Activated naive CD4-positive, alpha-beta T cell (primary cell): ENCODE measurements at places on chromosomes 3 and 15.
A peak's percentile ranks its signal among the peaks of the same experiment; 100 is the strongest.

GRCh38 chr3:134132961-134133360 is 103.2 kb upstream of the SLCO2A1 start:
- no peak for DNase-seq

GRCh38 chr3:114506591-114507300 is 212.9 kb downstream of the TIGIT start:
- DNase-seq: no peak

DNA sequence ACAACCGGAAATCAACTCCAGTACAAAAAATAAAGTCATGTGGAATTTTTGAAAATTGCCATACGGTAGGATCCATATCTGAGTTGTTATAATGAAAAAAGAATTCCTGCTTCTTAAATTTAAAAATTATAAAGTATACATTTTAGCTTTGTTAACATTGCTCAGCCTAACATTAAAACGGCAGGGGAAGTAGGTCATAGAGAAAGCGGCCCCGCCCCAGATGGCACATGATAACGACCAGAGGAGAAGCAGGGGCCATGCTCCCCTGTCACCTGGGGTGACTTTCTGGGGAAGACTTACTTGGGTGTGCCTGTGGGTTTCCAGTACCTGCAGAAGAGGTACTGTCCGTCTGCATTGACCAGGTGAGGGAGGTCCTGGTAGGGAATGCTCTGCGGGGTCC is 921 bp downstream of the MGLL start:
- no peak for DNase-seq

- no peak for DNase-seq
These were observed 357.8 kb upstream of the TBL1XR1 start for GRCh38 chr3:177554895-177555759.

DNA sequence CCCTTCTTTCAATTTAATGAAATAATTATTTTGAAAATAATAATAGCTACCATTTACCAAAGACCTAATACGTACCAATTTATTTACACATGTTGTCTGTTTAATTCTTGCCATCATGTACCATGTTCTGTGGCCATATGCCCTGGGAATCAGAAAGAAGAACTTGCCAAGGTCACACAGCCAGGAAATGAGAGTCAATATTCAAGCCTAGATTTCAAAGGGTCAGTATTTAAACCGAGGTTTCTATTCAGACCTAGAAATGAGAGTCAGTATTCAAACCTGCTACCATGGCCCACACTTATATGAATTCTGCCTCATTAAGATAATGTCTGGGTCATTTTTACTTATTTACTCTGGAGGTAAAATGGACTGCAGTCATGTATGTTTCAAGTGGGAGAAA is 103.6 kb upstream of the TBL1XR1 start:
- DNase-seq: no peak

GRCh38 chr15:33894193-33894592 is 74.1 kb upstream of the CHRM5 start:
- DNase-seq: no peak

DNA sequence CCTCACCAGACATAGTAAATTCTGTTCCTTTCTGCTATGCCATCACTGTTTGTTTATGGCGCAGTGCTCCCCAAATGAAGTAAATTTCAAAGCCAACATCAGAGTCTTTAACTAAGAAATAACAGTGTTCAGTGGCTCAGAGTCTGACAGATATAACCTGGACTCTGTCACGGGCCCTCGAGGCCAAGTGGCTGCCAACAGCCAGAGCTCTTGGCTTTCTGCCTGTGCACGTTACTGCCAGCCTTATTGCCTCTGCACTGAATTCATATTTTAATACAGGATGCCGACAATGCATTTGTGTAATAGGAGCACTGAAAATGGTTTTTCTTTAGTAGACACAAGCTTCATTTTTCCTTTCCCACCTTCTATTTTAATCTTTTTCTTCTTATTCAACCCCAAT is 219.9 kb downstream of the NLGN1 start:
- DNase-seq: no peak

DNA sequence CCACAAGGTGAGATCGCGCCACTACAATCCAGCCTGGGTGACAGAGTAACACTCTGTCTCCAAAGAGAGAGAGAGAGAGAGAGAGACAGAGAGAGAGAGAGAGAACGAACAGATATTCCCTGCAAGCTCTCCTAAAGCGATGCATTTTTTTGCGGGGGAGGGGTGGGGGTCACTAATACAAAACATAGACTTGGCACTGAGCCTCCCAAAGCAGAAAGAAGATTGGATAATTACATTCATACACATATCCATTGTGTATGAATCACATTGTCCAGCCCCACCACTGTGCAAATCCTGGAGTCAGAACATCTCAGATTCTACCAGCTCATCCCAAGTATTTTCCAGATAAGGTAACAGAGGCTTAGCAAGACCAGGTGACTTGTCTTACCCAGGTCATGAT is 459.9 kb downstream of the MAGI1 start:
- no peak for DNase-seq

DNA sequence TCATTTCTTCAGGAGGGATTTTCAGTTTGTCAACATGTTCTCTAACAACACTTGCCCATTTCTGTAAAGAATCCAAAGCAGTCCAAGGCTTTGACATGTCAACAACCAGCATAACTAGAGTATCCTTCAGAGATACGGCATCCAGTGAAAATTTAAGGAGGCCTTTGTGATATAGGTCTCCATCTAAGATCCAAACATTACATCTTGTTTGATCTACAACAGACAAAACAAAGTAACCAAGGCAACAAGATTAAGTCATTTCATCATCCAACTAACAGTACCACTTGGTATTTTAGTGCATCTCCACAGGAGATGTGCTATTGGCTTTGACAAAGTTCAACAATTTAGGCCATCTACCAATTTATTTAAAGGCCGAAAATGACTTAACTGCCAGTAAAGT is 25.8 kb downstream of the DYNC1LI1 start:
- no peak for DNase-seq

- DNase-seq: no peak
These were observed 30.4 kb downstream of the RAB6B start for GRCh38 chr3:133865136-133865855.

DNA sequence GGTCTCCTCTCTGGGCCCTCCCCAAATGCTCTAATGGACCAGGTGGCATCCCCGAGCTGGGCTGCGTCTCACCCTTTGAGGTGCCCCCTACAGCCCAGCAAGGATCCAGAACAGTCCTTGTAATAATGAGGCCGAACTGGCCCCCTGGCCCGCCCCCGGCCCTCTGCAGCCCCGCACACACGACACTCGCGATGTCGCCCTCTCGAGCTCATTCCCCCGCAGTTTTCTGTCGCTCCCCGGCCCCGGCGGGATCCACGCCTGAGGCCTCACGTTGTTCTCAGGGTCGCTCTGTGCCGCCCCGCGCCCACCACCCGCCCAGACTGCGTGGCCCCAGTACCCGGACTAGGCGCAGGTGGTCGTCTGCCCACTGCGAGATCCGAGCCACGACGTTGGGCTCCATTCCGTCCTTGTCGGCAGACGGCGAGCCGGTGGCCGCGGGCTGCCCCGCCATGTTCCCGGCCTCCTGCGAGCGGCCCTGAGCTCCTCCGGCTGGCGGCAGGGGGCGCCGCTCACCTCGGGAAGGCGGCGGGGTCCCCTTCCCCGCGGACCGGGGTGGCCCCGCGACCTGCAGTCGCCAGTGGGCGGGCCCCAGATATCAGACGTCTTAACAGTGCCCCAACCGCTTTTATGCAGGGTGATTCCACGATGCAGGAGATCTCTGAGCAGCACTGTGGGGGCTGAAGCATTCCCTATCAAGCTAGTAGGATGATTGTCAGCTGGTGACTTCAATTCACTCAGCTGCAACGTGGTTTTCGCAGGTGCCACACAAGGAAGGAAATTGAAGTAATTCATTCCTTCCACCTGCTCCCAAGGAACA is at the start of gene C3orf33:
Gene C3orf33, minus strand, starts transcription at position 477 of the 817 bp plus-strand sequence. Its CDS starts 26 bp downstream, at position 451.
- DNase-seq: peak; percentile 14

GRCh38 chr3:21462141-21462540 is 288.9 kb downstream of the ZNF385D start:
- no peak for DNase-seq

DNA sequence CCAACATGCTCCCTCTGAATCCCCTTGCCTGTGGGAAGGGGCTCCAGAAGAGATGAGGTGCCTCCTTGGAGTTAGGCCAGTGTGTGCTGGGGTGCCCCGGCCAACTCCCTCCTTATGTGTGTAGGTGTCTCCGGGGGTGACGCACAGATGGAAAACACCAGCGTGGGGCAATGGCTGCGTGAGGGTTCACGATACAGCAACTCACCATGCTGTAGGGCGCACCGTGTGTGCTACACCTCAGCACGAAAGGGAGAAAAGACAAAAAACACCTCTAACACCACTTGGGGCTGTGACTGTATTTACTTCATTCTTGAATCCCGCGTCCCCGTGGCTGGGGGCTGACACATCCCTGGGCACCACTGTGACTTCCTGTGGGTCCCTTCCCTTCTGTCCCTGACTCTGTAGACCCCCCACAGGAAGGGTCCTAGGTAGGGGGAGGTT is 1.6 kb upstream of the CALML4 start:
- no peak for DNase-seq

- DNase-seq: no peak
These were observed 348.7 kb downstream of the TBL1XR1 start for GRCh38 chr3:176848431-176849214.

DNA sequence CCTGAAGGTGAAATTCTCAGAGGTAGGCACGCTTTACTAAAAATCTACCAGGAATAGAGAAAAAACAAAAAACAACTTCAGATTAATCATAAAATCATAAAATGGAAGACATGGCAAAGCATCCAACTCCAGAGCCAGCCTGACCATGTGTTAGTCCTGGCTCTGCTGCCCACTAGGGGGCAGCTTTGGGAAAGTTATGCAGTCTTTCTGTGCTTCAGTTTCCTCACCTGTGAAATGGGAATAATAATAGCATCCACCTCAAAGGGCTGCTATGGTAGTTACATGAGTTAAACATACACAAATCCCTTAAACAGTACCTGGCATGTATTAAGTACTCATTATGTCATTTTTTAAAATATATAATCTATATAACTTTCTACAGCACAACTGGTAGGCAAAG is 52.3 kb downstream of the WNT5A start:
- DNase-seq: no peak

GRCh38 chr3:125381743-125382142 is 6.6 kb upstream of the ZNF148 start:
- DNase-seq: no peak

DNA sequence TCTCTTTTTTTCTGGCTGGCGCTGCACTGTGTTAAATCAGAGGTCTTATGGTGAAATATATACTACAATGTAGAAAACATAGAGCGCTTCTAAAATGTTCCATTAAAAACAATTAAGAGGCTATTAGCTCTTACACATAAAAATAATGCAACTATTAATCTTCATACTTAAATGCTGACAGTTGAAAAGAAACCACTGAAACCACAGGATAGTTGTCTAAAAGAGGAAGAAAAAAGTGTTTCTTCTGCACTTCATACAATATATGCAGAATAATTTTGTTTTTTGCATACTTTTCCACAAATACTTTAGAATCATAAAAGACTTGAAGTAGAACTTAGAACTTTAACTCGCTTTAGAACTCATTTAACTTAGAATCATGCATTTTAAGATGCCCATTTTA is 170.5 kb downstream of the PYDC2 start:
- DNase-seq: no peak

DNA sequence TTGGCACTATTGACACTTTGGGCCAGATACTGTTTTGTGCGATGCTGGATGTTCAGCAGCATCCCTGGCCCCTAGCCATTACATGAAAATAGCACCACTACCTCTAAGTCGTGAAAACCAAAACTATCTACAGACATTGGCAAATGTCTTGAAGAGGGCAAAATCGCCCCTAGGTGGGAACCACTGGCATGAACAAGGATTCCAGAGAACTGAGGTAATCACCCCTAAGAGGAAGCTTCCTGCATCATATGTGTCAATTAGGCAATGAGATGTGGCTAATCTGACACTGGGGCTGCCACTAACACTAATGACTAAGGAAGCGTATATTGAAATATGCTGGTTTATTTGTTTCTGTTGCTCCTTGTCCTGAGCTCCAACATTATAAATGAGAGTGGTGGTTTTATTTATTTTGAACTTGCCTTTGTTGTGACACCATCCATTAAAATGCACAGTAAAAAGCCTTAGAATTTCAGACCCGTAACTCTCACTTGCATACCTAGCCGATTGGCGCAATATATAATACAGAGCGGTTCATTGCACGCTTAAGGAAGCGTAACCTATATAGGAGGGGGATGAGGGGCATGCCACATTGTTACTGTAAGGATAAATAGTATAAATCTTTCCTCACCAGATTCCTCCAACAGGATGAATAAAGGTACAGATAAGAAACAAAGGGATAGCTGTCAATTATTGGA is 299.8 kb upstream of the CNTN4 start:
- no peak for DNase-seq

- DNase-seq: no peak
These were observed 6.2 kb downstream of the H1-8 start for GRCh38 chr3:129549006-129549800.

GRCh38 chr15:97153356-97153965 is 807.0 kb upstream of the ARRDC4 start:
- no peak for DNase-seq

- DNase-seq: no peak
These were observed 5.6 kb upstream of the MFGE8 start for GRCh38 chr15:88918738-88919137.

- DNase-seq: no peak
These were observed 9.3 kb downstream of the CACNA2D2 start for GRCh38 chr3:50494126-50494525.

DNA sequence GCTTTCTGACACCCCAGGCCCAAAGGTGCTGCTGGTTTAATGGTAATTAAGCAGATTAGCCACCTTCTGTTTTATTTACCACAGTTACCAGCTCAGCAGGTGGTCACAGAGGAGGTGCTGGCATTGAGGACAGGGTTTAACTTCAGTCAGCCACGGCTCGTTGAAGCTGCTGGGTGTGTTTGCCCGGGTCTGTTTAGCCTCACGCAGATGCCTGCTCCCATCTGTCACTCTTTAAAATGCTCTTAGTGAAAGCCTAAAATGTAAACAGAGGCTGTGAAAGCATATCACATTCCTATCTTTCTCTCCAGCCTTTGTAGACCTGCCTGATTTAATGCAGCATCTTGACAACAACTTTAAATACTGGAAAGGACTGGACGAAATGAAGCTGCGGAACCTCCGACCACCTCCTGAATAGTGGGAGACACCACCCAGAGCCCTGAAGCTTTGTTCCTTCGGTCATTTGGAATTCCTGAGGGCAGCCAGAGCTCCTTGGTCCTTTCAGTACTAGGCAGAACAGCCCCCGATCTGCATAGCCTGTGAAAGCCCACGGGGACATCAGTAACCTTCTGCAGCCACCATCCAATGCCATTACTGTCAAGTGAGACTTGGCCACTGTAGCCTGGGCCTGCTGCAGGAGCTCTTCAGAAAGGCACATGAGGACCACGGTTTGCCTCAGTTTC is 156.0 kb downstream of the PDE8A start:
- no peak for DNase-seq

GRCh38 chr15:44532689-44533088 is 4.3 kb upstream of the EIF3J start:
- no peak for DNase-seq

- no peak for DNase-seq
These were observed 2.8 kb upstream of the NRROS start for GRCh38 chr3:196636369-196637349.
